ENCODE measurements at places on chromosomes 6 and 20.

DNA sequence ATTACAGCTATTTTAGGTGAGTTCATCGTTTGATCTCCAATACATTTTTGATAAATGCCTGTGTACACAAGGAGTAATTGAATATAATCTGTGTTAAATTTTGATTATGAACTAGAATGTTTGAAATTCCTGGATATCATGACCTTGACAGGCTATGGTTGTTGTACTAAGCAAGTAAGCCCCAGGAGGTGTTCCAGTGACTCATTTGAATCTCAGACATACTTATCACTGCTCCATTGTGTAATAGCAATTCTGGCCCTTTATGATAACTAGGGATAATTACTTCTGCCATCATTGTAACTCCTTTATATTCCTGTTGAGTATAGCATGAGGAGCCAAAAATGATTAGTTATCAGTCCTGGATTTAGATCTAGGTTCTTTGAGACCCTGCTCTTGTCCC is 1424.6 kb upstream of the ADGRB3 start:
- DNase-seq = no peak

DNA sequence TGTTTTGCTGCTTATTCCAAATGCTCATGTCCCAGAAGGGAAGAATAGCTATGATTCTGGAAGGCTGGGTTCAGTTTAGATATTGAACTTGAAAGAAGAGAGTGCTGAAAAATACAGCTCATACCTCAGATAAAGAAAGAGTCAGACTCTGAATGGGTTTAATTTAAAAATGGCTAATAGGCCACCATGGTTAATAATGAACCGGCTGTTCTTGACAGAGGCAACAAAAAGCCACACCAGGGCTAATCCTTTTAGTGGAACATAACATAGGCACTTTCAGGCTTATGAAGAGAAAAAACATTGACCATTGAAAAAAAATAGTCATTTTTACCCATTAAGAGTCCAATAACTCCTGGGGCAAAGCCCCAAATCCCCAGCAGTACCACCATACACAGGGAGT is 59.4 kb downstream of the TNFRSF21 start:
- no peak for DNase-seq

DNA sequence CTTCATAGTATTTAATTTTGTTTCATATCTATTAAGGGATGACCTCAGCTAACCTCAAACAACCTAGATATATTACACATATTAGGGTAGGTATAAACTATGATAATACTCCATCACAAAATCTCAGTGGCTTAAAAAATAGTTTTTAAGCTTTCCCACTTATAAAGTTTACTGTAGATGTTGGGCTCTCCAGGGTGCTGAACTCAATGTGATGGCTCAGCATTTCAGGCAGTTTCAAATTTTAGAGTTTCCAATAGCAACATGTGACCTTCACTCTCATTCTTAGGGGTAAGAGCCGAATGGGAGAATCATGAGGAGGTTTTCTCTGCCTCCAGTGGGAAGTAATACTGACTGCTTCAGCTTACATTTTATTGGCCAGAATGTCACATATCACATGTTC is 357.3 kb downstream of the MEI4 start:
- no peak for DNase-seq

- DNase-seq = no peak
Observed at GRCh38 chr6:100172322-100172713, 178.3 kb upstream of the MCHR2 start.

- DNase-seq = no peak
Observed at GRCh38 chr20:42483730-42484303, 705.9 kb downstream of the PTPRT start.

GRCh38 chr20:34163307-34163706 is 51.3 kb upstream of the EIF2S2 start:
- DNase-seq = no peak

- no peak for DNase-seq
Observed at GRCh38 chr20:36971103-36971502, 19.6 kb upstream of the SAMHD1 start.

DNA sequence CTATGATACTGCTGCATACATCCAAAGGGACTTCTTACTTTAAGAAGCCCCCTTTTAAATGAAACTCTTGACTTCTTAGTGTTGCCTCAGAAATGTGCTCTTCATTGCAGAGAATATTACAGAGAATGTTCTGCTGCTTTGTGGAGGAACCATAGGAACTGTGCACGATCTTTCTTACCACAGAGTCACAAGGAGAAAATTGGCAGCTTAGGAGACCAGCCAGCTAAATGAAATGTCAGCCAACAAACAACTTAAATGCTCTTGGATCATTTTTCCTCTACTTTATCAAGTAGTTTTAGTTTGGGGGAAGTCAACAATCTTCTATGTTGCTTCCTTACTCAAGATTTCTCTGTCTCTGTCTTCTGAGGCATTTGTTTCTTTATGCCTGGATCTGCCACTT is 125.9 kb upstream of the MLIP start:
- no peak for DNase-seq

- DNase-seq = no peak
Observed at GRCh38 chr6:25952535-25952934, 10.1 kb upstream of the TRIM38 start.

DNA sequence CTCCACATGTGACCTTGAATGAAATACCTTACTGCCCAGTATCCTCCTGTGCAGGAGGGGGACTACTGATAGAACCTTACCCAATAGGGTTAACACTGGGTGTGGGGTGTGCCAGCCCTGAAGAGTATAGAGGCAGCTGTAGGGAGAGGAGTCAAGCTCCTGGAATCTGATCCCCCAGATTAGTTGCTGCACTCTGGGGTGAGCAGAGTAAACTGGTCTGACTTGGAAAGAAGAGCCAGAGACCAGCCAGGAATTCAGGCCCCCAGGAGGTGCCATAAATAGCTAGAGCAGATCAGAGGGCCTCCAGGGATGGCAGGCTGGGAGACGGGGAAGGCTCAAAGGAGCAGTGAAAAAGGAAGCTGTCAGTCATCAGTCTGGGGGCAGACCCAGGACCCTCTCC is 3.5 kb upstream of the APOBEC2 start:
- DNase-seq = no peak
